ENCODE measurements at places on chromosomes 2 and 18. TPM values are rescaled to one million over a fixed set of nuclear protein-coding genes. Genes with fewer than 3 reads are reported as not detected.

GRCh38 chr2:102063941-102064678 is 72.3 kb downstream of the IL1R2 start:
- DNase-seq: peak; percentile 64

GRCh38 chr2:173667415-173667814 is 297.8 kb downstream of the SP3 start:
- DNase-seq: peak; percentile 25

- DNase-seq: peak; percentile 12
These were observed 109.7 kb downstream of the B3GNT2 start for GRCh38 chr2:62305421-62306176.

PFN4 gene
- total RNA-seq: not detected

- DNase-seq: no peak
These were observed 8.3 kb downstream of the TM4SF20 start for GRCh38 chr2:227370791-227371312.

GRCh38 chr2:20561637-20562454 is 89.1 kb downstream of the HS1BP3 start:
- DNase-seq: no peak

MRO gene
- total RNA-seq: not detected

GRCh38 chr18:47391665-47392064 is 140.2 kb upstream of the SKOR2 start:
- DNase-seq: no peak

TMEM247 gene
- total RNA-seq: not detected

DNA sequence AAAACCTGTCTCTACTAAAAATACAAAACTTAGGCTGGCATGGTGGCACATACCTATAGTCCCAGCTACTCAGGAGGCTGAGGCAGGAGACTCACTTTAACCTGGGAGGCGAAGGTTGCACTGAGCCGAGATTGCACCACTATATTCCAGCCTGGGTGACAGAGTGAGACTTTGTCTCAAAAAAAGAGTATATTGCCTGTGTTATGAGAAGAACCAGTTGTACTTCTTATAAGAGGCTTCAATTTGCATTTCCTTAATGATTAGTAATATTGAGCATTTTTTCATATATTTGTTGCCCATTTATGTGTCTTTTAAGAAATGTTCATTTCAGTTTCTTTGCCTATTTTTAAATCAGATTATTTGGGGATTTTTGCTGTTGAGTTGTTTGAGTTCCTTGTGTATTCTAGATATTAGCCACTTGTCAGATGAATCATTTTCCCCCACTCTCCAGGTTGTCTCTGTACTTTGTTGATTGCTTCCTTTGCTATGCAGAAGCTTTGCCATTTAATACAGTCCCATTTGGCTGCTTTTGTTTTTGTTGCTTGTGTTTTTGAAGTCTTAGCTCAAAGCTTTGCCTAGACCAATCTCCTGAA is 75.8 kb upstream of the LRPPRC start:
- DNase-seq: no peak

DNA sequence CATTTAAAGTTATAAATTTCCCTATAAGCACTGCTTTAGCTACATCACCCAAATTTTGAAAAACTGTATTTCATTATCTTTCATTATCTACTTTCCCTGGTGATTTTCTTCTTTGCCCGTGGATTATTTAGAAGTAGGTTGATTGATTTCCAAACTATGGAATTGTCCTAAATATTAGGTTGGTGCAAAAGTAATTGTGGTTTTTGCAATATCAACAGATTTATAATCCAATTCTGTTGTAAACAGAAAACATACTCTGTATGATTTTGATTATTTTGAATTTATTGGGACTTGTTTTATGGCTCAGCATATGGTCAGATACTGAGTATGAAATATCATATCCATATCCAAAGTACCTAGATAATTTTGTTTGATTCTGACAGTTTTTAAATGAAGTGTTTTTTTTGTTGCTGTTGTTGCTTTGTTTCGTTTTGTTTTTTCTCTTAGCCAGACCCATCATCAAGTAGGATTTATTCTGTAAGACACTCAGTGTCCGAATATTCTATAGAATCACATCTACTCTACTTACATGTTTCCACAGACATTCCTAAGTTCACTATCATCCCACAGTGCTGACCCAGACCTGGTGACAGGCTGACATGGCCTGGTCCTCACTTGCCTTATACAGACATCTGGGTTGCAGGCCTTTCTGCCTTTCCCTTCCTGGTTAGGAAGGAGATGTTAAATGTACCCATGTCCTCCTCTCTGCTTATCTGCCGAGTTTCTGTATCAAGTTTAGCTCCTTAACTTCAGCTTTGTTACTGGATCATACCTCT is 2.1 kb upstream of the TRABD2A start:
- no peak for DNase-seq

GRCh38 chr2:160241251-160242137 is 41.4 kb upstream of the ITGB6 start:
- DNase-seq: peak; percentile 93

GRCh38 chr18:43661570-43661969 is 384.3 kb upstream of the SYT4 start:
- DNase-seq: peak; percentile 36

MAP2 gene
- total RNA-seq: 0.08 TPM

- no peak for DNase-seq
These were observed 3.7 kb downstream of the TNFRSF11A start for GRCh38 chr18:62328586-62329525.

DNA sequence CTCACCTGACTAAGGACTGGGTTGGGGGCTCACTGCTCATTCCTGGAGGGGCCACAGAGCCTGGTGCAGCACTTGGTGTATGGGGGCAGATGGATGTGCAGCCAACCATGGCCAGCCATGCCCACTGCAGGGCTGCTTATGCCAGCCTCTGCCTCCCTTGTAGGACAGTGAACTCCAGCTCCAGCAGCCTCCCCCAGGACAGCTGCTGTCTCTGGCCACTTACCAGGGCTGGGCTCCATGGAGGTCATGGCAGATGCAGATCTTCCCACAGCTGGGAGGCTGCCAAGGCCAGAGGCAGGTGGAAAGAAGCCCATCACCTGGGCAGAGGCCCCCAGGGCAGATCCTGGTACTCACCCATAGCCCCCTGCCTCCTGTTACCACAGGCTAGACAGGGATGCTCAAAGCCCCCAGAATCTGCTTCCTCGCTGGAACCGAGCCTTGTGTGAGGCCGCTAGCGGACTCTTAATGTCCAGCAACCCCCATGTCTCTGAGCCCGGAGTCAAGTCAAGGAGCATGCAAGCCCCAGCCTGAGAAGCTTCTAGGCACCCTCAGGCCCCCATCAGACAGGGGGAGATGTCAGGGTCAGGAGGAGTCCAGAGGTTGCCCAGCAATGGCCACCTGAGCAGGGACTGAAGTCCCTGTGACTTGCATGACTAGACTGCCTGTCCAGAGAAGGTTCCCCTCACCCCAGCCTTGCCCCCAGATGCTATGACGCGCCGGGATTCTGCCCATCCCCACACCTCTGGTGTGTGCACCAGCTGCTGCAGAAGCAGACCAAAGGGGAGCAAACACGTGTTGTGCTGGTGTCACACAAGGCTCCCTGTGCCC is 123.6 kb downstream of the TWIST2 start:
- no peak for DNase-seq

GRCh38 chr2:154762638-154763037 is 64.1 kb downstream of the KCNJ3 start:
- DNase-seq: no peak

- DNase-seq: peak; percentile 38
These were observed 1.9 kb downstream of the BMPR2 start for GRCh38 chr2:202378001-202378400.

GRCh38 chr2:74464406-74464805 is 776 bp downstream of the MOGS start:
- no peak for DNase-seq

ASXL3 gene
- not detected for total RNA-seq

All from HT-29 (cell line).